T-helper 17 cell (primary cell): ENCODE measurements at places on chromosomes 4 and X.
A peak's percentile ranks its signal among the peaks of the same experiment; 100 is the strongest.

- DNase-seq = no peak
These were observed 23.9 kb upstream of the RNF128 start for GRCh38 chrX:106702636-106703035.

- DNase-seq = no peak
These were observed 89.6 kb upstream of the MAD2L1 start for GRCh38 chr4:120156120-120156718.

- no peak for DNase-seq
These were observed 220.6 kb upstream of the ZC4H2 start for GRCh38 chrX:65196758-65197360.

DNA sequence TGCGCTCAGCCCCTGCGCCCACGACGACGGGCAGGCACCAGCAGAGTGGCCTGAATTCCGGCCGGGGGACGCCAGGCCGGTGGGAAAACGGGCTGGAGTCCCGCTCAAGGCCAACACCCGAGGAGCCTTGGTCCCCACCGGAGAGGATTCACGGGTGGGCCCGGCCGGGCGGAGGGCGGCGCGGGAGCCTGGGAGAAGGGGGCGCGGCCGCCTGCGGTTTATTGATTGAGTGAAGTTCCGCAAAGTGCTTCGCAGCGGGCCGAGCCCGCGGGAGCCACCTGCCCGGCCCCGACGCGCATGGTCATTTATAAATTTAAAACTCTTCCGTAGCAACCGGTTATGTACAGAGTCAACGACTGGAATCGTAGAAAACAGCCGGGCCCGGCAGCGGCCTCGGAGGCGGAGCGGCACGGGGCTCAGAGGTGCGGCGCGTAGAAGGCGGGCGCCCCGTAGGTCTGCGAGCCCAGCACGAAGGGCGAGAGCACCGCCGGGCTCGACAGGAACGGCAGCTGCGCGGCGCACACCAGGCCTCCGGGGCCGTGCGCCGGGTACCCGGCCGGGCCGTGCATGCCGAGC is 3.6 kb downstream of the NKX1-1 start:
- DNase-seq = no peak

- DNase-seq = no peak
These were observed 149.1 kb downstream of the PAPSS1 start for GRCh38 chr4:107570952-107571351.

GRCh38 chr4:122584519-122584918 is 36.3 kb downstream of the IL21 start:
- no peak for DNase-seq

- DNase-seq = no peak
These were observed 33.0 kb downstream of the TACC3 start for GRCh38 chr4:1754336-1754735.

- DNase-seq = no peak
These were observed 381.1 kb upstream of the MAD2L1 start for GRCh38 chr4:120447774-120448173.

- DNase-seq = no peak
These were observed 34.1 kb upstream of the PHEX start for GRCh38 chrX:21998037-21998436.

DNA sequence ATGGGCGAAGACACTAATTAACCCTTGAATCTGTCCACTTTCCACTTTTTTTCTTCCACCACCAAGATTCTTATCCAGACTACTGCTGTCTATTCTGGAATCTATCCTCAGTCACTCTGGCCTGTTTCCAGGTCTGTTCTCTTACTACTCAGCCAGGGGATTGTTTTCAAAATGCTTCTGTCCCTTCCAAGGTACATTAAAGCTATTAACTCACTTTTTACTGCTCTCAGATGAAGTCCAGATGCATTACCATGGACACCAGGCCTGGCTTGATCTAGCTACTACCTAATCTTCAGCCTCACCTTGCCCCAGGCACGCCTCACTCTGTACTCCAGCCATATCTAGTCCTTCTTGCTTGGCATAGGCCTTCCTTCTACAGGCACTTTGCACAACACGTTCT is 66.4 kb downstream of the GALNT7 start:
- DNase-seq = no peak

- no peak for DNase-seq
These were observed 321.8 kb downstream of the MAPK10 start for GRCh38 chr4:86038037-86038436.

GRCh38 chr4:5894266-5894665 is 1.4 kb upstream of the CRMP1 start:
- DNase-seq = no peak

- DNase-seq = no peak
These were observed 886.4 kb upstream of the ADGRL3 start for GRCh38 chr4:60313611-60314178.

- no peak for DNase-seq
These were observed 10.1 kb downstream of the FGFRL1 start for GRCh38 chr4:1021386-1022050.

DNA sequence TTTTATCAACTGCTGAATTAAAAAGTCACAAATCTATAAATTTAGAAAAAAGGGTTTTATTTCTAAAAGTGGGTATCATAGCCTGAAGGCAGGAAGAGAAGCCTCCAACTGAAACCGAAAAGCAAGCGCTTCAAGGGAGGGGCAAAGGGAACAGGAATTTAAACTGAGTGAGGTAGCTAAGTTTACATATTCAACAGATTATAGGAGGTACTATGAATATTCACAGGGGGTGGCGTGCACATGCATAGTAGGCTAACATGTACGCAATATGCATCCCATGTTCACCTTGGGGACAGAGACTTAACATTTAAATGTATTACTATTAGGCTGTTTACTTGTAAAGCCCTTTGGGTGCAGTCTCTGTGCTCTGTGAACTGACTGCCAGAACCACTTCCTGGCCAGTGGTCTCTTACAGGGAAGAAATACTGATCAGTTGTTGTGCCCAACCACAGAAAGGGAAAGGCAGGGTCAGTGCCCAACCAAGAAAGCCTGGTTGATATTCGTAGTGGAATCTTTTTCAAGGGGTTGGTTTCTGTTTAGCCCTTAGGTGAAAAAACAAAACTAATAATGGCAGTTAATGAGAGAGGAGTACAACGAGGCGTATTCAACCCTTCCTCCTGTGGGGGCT is 168.7 kb upstream of the GALNTL6 start:
- DNase-seq = no peak

DNA sequence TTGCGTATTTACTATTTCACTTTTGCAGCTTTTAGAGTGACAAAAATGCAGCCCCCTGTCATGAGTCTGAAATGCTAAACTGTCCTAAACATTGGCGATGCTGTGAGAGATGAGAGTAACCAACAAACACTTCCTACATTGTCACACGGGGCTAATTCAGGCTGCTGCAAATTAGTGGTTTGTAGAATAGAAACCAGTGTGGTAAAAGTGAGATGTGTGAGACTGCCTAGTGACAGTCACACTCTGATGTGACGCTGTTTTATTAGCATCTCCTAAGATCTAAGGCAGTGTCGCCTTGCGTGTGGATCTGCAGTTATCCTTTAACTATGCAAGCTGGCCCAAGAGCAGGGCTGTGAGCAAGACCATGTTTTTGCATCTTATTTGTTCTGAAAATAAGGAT is 800.2 kb upstream of the TENM3 start:
- no peak for DNase-seq

DNA sequence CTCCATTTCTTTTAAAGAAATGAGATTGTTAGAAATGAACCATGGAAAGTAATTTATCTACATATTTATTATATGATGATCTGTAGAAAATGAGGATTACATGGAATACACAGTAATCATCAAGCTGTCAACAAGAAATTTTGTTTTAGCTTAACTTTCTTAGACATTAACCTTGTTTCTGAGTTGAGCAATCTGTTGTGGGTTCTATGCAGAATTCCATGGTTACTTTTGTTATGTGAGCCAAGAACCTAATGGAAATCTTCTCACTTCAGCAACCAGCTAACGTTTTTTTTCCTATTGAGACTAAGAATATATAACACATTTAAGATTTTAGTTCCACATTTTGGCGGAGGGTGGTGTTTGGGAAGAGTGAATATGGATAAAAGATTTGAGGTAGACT is 136.1 kb upstream of the SLC4A4 start:
- DNase-seq = no peak

DNA sequence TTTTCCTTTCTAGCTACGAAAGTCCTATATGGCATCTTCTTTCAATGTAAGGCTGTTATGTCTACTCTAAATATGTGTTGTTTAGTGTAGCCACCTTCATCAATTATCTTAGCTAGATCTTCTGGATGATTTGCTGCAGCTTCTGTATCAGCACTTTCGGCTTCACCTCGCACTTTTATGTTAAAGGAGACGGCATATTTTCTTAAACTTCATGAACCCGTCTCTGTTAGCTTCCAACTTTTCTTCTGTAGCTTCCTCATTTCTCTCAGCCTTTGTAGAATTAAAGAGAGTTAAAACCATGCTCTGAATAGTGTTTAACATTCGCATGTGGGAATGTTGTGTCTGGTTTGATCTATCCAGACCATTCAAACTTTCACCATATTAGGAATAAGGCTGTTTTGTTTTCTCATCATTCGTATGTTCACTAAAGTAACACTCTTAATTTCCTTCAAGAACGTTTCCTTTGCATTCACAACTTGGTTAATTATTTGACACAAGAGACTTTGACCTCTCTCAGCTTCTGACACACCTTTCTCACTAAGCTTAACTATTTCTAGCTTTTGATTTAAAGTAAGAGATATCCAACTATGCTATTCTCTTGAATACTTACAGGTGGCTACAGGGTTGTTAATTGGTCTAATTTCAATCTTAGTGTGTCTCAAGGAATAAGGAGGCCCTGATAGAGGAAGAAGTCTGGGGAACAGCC is 476.8 kb downstream of the GABRG1 start:
- DNase-seq = no peak

- DNase-seq = peak; percentile 47
These were observed 501 bp downstream of the ZNF518B start for GRCh38 chr4:10456595-10457254.

DNA sequence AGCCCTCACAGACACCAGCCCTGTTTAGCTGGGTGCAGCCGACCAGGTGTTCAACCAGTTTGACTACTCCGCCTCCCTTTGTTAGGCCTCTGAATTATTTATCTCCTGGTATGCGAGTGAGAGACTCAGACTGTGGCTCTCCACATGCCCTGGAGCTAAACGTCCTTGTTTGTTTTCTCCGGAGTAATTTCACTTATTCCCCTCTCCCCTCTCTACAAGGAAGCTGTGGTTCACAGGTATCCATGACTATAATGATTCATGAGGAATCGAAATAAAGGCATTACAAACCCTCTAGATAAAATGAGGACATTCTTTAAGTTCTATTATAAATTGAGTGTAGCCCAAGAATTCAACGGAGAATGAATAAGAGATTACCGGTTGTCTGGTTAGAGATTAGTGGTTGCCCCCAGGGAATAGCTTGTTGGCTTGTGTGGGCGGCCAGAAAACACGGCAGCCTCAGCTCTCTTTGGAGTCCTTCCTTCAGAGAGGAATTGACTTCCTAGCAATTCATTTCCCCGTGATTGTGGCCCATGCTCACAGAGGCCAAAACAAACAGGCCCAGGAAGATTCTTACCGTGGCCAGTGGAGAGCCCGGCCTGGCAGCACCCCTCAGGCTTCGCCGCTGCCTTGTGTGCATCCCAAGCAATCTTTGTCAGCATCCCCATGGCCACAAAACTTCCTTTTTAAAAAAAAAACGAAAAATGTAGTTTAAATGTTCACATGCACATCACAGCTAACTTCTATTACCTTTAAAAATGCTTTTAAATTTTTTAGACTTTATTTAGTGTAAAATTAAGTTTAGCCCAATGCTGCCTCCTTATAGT is 60.2 kb upstream of the CBR4 start:
- no peak for DNase-seq

- DNase-seq = no peak
These were observed 700.6 kb upstream of the PITX2 start for GRCh38 chr4:111323496-111323895.

DNA sequence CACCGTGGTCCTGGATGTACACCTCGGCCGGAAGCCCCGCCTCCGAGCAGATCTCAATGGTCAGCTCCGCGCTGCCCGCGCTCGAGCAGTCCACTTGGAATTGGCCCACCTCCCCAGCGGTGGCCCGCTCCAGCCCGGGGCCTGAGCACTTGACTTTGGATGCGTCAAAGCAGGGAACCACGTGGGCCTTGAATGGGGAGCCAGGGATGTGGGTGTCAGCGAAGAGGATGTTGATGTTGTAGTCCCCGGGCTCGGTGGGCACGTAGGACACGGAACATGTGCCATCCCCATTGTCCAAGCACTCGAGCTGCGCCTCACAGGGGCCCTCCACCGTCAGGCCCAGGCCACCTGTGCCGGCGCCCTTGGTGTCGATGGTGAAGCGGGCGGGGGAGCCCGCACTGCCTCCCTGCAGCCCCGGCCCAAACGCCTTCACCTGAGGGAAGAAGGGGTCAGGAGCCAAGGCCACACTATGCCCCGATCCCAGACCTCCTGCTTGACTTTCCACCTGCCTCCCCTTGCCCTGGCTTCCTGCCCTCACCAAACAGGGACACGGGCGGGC is 14.2 kb downstream of the FLNA start:
- no peak for DNase-seq

- no peak for DNase-seq
These were observed 8.2 kb upstream of the TEX11 start for GRCh38 chrX:70916754-70917153.

GRCh38 chrX:131734621-131735020 is 190.7 kb downstream of the OR13H1 start:
- no peak for DNase-seq

DNA sequence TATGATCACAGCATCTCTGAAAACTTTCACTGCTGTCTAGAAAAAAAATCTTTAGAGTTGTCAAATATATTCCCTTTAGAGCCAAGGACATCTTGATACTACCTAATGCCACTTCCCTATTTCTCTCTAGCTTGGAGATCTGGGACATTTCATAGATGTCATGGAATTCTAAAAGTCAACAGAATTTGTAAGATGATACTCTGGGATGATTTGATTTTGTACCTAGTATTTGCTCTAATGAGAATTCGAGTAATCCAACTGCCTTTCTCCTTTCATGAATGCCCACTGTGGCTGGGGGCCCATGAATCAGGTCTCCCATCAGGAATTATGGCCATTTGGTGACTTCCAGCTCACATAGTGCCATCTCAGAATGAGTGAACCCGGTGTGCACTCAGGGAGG is 73.2 kb downstream of the NHS start:
- DNase-seq = no peak

GRCh38 chrX:9595174-9595573 is 130.3 kb downstream of the TBL1X start:
- no peak for DNase-seq

GRCh38 chrX:107442914-107443527 is 6.4 kb upstream of the FRMPD3 start:
- DNase-seq = no peak

- DNase-seq = no peak
These were observed 12.8 kb upstream of the ELOVL6 start for GRCh38 chr4:110211007-110211769.

- no peak for DNase-seq
These were observed 33.0 kb downstream of the SGMS2 start for GRCh38 chr4:107857741-107858140.
